ENCODE measurements at places on chromosomes 4 and X.

DNA sequence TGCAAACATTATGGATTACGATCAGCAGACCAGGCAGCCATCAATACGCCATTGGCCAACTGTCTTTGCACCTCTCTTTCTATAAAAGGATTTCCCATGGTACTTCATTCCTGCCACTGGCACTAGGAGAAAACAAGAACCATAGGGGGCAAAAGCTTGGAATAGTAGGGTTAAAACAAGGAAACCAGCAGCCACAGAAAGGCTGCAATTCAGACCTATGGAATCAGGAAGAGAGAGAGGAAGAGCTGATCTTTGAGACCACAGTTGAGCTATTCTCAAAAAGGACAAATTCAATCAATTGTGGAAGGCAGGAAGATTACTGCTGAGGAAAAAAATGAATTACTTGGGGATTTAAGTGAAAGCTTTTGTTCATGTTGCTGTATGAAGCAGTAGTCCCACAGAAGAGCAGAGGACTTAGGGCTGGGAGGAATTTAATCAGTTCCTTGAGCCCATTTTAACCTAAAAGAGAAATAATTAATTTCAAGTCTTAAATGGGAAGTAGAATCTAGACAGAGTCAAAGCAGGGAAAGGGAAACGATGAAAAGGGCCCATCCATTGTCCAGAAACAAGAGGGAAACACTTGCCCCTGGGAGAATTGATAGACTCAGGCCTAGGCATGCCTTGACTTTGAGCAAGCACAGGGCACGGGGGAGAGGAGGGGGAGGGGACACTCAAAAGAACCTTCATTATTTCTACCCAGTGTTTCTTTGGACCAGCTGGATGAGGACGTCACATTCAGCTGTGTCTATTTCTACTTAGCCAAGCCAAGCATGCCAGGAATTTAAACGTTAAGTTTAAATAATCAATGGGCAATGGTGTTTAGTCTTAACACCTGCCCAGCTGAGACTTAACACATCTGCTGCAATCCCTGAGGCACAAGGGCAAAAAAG lies 50.7 kb downstream of the SCD5 start:
- DNase-seq: no peak

- no peak for DNase-seq
These were observed 4.5 kb upstream of the CXCL9 start for GRCh38 chr4:76011700-76012387.

- no peak for DNase-seq
These were observed 315.6 kb downstream of the ARHGAP24 start for GRCh38 chr4:85790582-85790981.

DNA sequence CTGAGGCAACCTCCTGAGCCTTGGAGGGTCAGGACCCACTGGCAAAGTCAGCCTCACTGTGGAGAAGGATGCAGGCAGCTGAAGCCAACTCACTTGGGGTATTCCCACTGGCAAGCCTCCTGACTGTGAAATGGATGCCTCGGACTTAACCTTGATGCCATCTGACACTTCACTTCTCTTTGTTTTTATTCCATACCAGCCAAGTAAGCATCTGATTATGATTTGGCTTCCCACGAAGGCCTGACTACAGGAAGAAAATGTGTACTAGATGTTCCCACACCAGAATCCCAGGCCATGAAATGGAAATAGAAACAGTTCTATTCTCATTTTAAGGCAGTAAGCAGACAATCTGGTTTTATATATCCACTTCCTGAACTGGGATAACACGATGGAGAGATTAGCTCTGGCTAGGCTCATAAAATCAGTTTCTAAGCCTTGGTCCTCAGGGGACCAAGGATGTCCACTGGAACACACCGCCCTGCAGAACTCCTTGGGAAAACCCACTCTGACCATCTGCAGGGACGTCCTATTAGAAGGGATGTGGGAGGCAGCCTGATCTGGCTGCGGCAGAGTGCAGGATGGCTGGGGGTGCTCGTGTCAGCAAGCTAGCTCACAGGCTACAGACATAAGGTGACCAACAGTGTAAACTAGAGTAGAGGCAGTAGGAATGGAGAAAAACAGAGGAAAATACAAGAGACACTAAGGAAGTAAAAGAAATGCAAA lies 89.3 kb downstream of the TSPAN5 start:
- DNase-seq: no peak

DNA sequence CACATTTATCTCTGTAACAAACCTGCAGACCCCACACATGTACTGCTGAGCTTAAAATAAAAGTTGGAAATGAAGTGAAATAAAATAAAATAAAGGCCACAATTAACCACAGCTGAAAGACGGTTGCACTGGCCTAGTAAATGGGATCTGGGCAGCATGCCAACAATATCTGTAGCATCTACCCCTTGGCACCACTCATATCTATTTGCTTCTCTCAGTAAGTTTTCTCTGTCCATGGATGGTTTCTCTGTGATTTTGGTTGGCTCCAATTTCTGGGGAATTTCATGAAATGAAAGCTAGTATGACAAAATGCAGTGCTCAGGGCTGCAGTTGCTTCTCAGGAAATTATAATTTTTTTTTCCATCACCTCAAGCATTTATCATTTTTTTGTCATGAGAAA lies 172.0 kb upstream of the IL15 start:
- DNase-seq: no peak

GRCh38 chrX:151505796-151506195 lies 57.7 kb upstream of the PASD1 start:
- DNase-seq: no peak

DNA sequence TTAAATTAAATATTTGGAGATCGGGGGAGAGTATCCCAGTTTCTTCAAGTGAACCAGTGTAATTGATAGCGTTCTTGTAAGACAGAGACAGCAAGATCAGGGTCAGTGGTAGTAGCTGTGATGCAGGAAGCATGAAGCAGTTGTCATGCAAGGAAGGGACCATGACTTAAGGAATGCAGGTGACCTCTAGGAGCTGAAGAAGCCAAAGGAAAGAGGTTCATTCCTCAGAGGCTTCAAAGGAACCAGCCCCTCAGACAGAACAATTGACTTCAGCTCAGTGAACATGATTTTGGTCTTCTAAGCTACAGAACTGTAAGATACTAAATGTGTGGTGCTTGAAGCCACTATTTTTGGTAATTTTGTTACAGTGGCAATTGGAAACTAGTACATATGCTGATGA lies 51.6 kb downstream of the GLRB start:
- no peak for DNase-seq

GRCh38 chr4:107182347-107182746 lies 146.2 kb upstream of the DKK2 start:
- DNase-seq: no peak

- no peak for DNase-seq
These were observed 50.8 kb downstream of the LRP2BP start for GRCh38 chr4:185344743-185345538.

GRCh38 chr4:102386966-102387365 lies 41.7 kb upstream of the SLC39A8 start:
- DNase-seq: no peak

DNA sequence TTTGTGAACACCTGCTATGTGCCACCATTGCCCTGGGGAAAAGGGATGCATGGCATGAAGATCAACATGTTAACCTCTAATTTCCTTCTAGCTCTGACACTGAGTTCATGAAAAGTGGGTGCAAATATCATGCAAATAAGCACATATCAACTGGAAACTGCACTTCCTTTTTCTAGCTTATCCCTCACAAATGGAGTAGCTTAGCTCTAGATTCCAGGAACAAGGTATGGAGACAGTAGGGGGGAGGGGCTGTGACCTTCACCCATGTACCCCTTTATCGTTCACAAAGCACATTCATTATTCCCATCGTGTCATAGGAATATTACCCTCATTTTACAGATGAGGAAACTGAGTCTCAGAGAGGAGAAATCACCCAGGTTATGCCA lies 37.4 kb downstream of the STARD8 start:
- no peak for DNase-seq

GRCh38 chr4:136558940-136559494 lies 973.3 kb downstream of the PCDH18 start:
- DNase-seq: no peak

DNA sequence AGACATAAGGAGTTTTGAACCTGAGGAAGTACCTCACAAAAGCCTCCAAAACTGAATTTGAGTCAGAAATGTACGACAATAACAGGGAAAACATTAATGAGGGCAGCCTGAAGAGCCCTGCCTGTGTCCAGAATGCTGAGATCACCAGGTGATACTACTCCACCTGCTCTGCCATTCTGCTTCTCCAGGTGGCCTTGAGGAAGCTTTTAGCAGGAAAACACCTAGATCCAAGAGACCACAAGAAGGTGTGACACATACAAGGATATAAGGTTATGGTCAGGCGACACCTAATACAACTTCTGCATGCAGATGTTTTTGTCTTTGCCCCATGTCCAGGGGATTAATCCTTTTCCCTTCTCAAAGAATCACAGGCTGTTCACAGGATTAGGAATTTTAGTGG lies 15.3 kb downstream of the SOWAHB start:
- DNase-seq: no peak

DNA sequence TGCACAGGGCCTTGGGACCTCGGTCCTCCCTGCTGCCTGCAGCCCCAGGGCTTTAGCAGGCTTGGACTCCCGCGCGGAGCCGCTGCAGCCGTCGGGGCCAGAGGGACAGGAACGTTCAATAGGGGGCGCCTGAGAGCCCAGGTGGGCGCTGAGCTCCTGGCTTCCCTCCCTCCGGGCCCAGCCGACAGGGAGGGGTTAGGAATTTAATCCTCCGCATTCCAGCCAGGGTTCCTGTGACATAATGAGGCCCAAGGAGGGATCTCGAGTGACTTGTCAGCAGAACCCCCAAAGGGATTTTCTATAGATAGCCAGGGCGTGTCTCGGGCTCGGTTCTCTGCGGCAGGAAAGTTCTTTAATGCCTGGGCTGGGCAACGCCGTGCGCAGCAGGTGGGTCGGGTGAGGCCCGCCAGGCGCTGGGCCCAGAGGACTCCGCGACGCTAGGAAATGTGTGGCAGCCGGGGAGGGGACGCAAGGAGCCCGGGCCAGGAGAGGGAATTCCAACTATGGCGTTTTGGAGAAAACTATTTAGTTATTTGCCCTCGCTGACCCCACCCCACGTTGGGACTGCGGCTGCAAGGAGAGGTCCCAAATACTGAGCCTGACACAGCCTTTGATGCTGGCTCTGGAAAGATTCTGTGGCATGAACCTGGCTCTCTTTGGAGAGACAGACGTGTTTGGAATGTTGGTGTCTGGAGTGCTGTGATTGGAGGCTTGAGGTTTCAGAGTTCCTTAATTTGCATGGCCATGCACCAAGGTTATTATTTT lies 285.2 kb upstream of the GATB start:
- no peak for DNase-seq

GRCh38 chr4:42015438-42015837 lies 25.1 kb downstream of the SLC30A9 start:
- no peak for DNase-seq

GRCh38 chrX:30864383-30864785 lies 24.7 kb downstream of the TAB3 start:
- DNase-seq: no peak

GRCh38 chr4:71300964-71301363 lies 37.9 kb upstream of the SLC4A4 start:
- DNase-seq: no peak

DNA sequence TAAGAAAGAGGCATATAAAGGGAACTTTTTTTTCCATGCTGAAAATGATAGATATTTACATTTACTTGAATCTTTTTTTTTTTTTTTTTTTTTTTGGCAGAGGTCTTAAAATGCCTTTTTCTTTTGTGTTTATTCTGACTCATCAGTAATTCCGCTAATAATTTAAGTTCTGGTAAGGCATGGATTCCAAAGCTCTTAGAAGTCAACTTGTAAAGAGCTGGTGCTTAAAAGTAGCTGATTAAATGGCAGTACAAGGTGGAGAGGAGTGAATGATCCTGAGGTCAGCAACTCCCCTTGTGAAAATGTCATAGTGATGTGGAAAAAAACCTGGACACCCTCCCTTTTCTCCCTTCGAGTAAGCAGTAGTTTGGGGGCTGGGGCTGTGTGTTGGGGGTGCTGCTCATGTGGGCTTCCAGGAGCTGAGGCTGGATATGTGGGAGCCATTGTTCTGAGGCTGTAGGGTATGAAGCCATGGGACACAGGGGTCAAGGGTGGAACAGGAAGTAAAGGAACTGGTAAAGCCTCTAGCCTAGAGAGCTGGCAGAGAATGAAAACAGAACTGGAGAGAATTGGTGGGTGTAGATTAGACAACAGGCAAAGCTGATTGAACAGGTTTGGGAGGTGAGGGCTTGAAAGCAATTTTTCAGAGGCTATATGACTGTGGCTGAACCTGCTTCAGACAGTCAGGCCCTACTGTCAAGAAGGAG lies 41.0 kb upstream of the PITX2 start:
- no peak for DNase-seq

DNA sequence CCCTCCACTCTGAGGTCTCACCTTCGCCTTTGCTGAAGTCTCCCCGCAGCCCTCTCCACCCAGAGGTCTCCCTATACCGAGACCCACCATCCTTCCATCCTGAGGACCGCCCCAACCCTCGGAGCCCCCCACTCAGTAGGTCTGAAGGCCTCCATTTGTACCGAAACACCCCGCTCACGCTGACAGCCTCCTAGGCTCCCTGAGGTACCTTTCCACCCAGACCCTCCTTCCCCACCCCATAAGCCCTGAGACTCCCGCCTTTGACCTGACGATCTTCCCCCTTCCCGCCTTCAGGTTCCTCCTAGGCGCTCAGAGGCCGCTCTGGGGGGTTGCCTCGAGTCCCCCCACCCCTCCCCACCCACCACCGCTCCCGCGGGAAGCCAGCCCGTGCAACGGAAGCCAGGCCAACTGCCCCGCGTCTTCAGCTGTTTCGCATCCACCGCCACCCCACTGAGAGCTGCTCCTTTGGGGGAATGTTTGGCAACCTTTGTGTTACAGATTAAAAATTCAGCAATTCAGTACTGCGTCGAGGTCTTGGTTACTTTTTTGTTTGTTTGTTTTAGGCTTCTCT lies 5.0 kb downstream of the SOD3 start:
- no peak for DNase-seq

- DNase-seq: no peak
These were observed 24.2 kb upstream of the EPGN start for GRCh38 chr4:74284053-74284452.

- no peak for DNase-seq
These were observed 104.0 kb upstream of the WDR17 start for GRCh38 chr4:175961604-175962003.

- DNase-seq: no peak
These were observed 1496.4 kb downstream of the RPA4 start for GRCh38 chrX:98380106-98380505.

GRCh38 chrX:117972711-117973109 lies 143.9 kb downstream of the KLHL13 start:
- no peak for DNase-seq

GRCh38 chrX:109389917-109390316 lies 92.0 kb downstream of the GUCY2F start:
- no peak for DNase-seq

DNA sequence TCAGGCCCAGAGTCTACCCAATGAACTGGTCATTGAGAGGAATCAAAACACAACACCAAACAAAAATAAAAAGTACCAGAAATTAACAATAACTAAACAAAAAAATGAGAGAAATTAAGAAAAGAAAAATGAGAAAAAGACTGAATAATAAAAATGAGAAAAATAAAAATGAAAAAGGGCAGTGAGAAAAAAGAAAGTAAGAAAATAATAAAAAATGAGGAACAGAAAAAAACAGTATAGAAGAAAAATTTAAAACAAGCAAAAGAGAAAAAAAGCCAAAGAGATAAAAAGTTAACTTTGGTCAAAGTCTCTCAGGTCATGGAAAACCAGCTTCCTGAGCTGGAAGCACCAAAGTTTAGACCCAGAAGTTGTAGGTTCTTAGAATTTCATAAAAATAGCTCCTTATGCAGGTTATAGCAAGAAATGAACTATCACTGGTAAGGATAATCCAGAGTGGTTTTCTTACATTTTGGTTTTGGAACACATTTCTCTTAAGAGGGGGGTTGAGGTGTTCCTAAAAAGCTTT lies 51.0 kb upstream of the WDR17 start:
- DNase-seq: no peak

GRCh38 chr4:24065974-24066373 lies 176.1 kb upstream of the PPARGC1A start:
- DNase-seq: no peak

All from stimulated activated effector memory CD8-positive, alpha-beta T cell treated with anti-CD3 and anti-CD28 coated beads, Interleukin-12 subunit alpha, Interleukin-12 subunit beta, amount 100 ng/mL, for 72 hours (primary cell).